Immature natural killer cell (primary cell): ENCODE measurements at places on chromosomes 1 and 21. TPM values are rescaled to one million over a fixed set of nuclear protein-coding genes. Genes with fewer than 3 reads are reported as not detected.

The B3GALT2 gene
- 0.07 TPM for polyA plus RNA-seq

DNA sequence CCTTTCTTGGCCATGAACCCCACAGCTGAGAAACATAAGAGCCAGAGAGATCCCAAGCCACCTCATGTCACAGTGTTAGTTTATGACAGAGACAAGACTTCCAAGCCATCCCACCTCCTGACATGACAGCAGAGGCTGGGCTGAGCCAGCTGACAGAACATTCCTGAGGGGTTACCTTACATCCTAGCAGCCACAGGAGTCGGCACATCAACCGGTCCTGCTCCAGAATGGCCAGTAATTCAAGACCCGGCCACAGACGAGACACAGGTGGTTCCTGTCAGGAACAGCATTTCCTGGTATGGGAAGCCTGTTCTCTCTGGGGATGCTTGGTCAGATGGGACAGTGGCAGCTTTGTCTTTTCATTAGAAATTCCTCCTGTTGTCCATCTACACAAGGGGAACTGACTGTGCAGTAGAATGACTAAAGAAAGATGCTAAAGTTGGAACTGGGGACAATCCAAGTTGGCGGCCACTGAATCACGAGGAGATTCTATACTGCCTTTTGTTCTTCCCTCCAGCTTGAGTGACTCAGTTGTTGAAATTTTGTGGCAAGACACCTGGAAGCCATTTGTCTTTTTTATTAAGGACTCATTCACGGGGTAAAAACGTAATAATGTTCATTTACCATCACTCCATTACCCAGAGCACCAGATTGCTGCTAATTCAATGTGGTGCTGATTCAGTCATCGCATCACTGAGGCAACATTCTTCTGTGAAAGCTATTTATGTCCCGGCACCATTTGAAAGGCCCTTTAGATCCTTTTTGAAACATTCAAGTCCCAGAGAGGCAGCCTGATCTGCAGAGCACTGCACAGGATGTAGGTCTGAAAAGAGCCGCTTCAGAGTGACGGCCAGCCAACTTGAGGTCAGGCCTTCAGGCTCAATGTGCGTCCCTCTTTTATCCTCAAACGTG, 37.2 kb upstream of the NPL start:
- no peak overlapping the region for H3K27ac ChIP-seq
- no peaks in the 10 kb centered on the region for H3K36me3 ChIP-seq
- peaks cover 3% of the 10 kb centered on the region for H3K27me3 ChIP-seq
- no peak overlapping the region for H3K4me3 ChIP-seq
- no peak for DNase-seq

- no peak overlapping the region for H3K4me3 ChIP-seq
- no peaks in the 10 kb centered on the region for H3K4me1 ChIP-seq
- H3K27me3 ChIP-seq, result no peaks in the 10 kb centered on the region
- H3K27ac ChIP-seq, result no peak overlapping the region
- DNase-seq, result no peak
- H3K36me3 ChIP-seq, result peaks cover 24% of the 10 kb centered on the region
These were observed 86.2 kb downstream of the TTC3 start for GRCh38 chr21:37159053-37159776.

The OR4F29 gene
- polyA plus RNA-seq, result not detected

GRCh38 chr1:22111115-22111514, 31.8 kb downstream of the WNT4 start:
- peaks cover 2% of the 10 kb centered on the region for H3K27me3 ChIP-seq
- H3K27ac ChIP-seq, result peak overlapping the region; percentile 75
- H3K36me3 ChIP-seq, result peaks cover 4% of the 10 kb centered on the region
- H3K4me1 ChIP-seq, result peaks cover 69% of the 10 kb centered on the region
- H3K4me3 ChIP-seq, result no peak overlapping the region

DNA sequence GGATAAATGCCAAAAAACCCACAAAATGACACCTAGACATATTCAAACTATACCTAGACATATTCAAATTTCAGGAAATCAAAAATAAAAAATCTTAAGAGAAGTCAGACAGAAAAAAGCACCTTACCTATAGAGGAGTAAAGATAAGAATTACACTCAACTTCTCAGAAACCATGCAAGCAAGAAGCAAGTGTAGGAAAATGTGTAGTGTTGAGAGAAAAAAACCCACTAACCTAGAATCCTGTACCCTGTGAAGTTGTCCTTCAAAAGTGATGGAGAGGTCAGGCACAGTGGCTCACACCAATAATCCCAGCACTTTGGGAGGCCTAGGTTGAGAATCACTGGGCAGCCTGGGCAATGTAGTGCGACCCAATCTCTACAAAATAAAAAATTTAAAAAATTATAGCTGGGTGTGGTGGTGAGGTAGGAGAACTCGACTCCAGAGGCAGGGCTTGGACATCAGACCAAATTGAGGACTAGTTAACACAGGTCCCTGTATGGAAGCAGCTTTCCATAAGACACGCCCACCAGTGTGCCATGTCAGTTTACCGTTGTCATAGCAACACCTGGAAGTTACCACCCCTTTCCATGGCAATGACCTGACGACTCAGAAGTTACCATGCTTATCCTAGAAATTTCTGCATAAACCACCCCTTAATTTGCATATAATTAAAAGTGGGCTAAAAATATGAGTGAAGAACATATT, 20.7 kb downstream of the PDIK1L start:
- peaks cover 3% of the 10 kb centered on the region for H3K36me3 ChIP-seq
- H3K27me3 ChIP-seq, result peaks cover 13% of the 10 kb centered on the region
- no peak overlapping the region for H3K27ac ChIP-seq
- H3K4me3 ChIP-seq, result no peak overlapping the region
